CD4-positive, alpha-beta T cell treated with Interleukin-15 for 1 hour (primary cell): ENCODE measurements at places on chromosomes 16 and 17.
A peak's percentile ranks its signal among the peaks of the same experiment; 100 is the strongest.

DNA sequence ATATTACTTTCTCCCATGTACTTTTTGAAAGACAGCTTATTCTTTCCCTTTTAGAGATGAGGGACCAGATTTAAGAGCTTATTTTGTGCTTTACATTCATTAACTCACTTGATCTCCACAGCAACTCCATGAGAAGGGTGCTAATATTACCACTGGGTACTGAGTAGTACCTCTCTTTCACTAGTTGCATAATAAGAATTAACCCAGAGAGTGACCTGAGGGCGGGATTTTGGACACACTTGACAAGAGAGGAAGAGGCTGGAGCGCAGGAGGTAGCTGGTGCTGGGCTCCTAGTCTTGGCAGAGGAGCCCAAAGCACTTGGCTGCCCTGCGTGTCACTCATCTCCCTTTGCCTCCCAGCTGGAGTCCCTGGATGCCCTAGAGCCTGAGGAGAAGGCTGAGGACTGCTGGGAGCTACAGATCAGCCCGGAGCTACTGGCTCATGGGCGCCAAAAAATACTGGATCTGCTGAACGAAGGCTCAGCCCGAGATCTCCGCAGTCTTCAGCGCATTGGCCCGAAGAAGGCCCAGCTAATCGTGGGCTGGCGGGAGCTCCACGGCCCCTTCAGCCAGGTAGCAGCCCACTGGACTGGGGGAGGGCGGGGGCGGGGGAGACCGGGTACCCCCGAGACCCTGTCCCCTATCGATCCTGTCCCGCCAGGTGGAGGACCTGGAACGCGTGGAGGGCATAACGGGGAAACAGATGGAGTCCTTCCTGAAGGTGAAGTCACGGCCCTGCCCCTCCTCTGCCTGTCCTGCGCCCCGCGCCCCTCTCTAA, 1.7 kb upstream of the MAZ start:
- DNase-seq = peak; percentile 18

GRCh38 chr17:20986767-20987510, 55.9 kb downstream of the USP22 start:
- no peak for DNase-seq

- DNase-seq = no peak
Observed at GRCh38 chr17:83186751-83187421, 107.5 kb downstream of the METRNL start.

DNA sequence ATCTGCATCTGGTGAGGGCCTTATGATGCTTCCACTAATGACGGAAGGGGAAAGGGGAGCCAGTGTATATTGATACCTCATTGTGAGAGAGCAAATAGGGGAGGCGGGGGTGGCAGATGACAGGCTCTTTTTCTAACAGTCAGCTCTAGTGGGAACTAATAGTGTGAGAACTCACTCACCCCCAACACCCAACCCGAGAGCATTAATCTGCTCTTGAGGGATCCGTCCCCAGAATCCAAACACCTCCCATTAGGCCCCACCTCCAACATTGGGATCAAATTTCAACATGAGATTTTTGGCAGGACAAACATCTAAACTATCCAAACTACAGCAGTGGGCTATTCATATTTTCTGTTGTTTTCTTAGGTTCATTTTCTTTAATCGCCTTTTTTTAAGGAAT, 54.4 kb downstream of the BPTF start:
- no peak for DNase-seq

DNA sequence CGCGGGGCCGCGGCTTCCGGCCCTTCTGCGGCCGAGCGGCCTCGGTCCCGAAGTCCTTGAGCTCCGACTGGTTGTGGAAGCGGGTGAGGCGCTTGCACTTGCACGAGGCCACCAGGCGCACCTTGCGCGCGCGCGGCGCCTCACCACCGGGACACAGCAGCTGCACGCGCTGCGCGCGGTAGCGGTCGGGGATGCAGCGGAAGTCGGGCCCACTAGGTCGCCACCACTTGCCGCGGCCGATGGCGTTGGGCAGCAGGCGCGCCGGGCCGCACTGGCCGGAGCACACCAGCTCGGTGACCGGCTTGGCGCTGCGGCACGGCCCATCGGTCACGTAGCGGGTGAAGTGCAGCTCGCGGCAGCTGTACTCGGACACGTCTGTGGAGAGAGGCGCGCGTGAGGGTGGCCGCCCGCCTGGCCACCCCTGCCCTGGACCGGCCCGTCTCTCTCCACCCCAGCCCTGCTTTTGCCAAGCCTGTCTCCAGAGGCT, 3.2 kb downstream of the SOST start:
- no peak for DNase-seq

DNA sequence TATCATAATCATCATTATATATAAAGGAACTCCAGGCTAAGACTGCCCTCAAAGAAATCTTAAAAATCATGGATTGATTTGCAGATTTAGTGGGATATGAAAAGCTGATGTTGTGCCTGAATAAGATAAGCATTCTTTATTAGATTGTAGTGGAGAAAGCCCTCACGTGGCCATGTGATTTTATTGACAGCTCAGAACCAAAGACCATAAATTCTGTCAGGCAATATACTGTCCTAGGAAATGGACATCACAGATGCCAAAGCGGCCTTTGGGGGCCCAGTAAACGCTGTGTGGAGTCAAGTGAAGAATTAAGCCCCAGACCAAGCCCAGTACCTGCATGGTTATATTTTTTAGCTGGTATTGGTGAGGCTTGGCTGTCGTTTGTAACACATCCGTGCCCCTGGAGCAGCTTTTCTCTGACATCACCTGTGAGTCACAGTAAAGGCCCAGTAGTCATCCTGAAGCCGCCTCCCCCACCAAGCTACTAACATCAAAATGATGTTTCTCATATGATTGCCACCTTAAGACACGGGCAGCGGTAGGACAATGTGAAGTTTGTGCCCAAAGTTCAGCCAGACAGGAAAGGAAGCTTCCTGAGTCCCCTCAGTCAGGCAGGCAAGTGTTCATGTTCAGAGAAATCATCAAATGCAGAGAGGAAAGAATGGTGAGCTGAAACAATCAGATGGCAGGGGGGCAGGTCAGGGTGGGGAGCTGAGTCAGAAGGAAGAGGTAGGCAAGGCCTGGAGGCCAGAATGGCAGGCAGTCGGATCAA, 209.4 kb downstream of the IRX3 start:
- DNase-seq = no peak

- no peak for DNase-seq
Observed at GRCh38 chr17:37736428-37736827, 8.4 kb downstream of the HNF1B start.
